ENCODE measurements at places on chromosomes 4 and X.

- H3K36me3 ChIP-seq, result peaks cover under 1% of the 10 kb centered on the region
- DNase-seq, result no peak
- no peak overlapping the region for H3K27ac ChIP-seq
- no peak overlapping the region for H3K4me3 ChIP-seq
Observed at GRCh38 chr4:113591982-113592381, 169.6 kb downstream of the CAMK2D start.

- no peaks in the 10 kb centered on the region for H3K27me3 ChIP-seq
- peak overlapping the region; percentile 68 for H3K27ac ChIP-seq
- H3K36me3 ChIP-seq, result peaks cover 86% of the 10 kb centered on the region
- H3K4me3 ChIP-seq, result no peak overlapping the region
Observed at GRCh38 chrX:16603822-16604221, 46.1 kb upstream of the S100G start.

- H3K36me3 ChIP-seq, result no peaks in the 10 kb centered on the region
- no peak overlapping the region for H3K4me3 ChIP-seq
- H3K27ac ChIP-seq, result no peak overlapping the region
- no peaks in the 10 kb centered on the region for H3K4me1 ChIP-seq
- DNase-seq, result no peak
- H3K27me3 ChIP-seq, result peaks cover 17% of the 10 kb centered on the region
Observed at GRCh38 chr4:9988363-9988749, 32.9 kb downstream of the SLC2A9 start.

GRCh38 chr4:186695392-186695791, 28.3 kb downstream of the FAT1 start:
- no peak overlapping the region for H3K4me3 ChIP-seq
- H3K27ac ChIP-seq, result no peak overlapping the region
- H3K4me1 ChIP-seq, result peaks cover 16% of the 10 kb centered on the region
- H3K36me3 ChIP-seq, result peaks cover 89% of the 10 kb centered on the region
- DNase-seq, result no peak

DNA sequence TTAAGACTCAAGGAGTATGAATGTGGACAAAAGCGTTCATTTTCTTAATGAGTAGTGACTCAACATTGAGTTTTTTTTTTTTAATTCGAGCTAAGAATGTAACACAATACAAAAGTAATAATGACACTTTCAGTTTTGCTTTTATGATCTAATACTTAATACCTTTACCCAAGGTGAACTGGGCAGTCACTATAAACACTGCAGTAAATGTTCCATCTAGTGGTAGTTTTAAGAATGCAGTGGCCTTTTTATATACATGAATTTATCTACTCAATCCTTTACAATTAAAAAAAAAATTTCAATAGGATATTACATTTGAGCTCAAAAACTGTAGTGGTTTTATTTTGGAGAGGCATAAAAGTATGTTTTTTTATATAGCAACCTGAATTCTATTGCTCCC, 33.9 kb downstream of the PDK3 start:
- H3K36me3 ChIP-seq, result peaks cover 54% of the 10 kb centered on the region
- H3K4me3 ChIP-seq, result no peak overlapping the region
- H3K27ac ChIP-seq, result no peak overlapping the region
- no peak for DNase-seq
- peaks cover 2% of the 10 kb centered on the region for H3K27me3 ChIP-seq
